ENCODE measurements at places on chromosomes 5 and 9.

- no peak for DNase-seq
Measured at GRCh38 chr9:126703866-126704156, 90.1 kb downstream of the LMX1B start.

- DNase-seq: no peak
Measured at GRCh38 chr9:130895481-130896232, 955 bp downstream of the QRFP start.

DNA sequence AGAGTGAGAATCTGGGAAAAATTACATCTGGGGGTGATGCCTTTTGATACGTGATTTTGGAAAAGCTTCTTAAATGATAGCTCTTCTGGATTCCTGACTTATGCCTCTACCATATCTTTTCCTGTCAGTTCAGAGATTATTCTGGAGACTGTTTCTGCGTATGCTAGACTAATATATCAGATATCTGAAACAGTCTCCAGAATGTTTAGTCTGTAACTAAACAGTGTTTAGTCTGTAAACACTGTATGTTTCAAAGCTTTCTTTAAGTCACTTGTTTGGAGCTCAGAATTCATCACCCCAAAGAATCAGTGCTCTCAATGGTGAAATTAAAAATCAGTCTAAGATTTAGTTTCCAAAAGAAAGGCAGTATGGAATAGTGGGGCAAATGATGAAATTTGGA lies 19.7 kb downstream of the C9orf85 start:
- no peak for DNase-seq

DNA sequence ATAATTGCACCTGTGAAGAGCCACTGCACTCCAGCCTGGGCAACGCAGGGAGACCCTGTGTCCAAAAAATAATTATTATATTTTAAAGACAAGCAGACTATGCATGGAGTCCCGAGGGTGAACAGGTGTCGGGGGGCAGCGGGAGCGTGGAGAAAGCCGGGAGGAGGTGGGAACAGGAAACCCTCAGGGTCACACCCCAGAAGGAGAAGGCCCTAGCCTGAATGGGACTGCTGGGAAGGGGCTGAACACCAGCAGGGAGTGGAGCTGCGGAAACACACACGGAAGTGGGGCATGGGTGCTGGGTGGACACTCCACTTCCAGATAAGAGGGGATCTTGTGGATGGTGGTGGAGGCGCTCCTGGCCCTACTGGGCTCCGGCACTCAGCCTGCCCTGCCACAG lies 12.8 kb downstream of the SURF6 start:
- no peak for DNase-seq

DNA sequence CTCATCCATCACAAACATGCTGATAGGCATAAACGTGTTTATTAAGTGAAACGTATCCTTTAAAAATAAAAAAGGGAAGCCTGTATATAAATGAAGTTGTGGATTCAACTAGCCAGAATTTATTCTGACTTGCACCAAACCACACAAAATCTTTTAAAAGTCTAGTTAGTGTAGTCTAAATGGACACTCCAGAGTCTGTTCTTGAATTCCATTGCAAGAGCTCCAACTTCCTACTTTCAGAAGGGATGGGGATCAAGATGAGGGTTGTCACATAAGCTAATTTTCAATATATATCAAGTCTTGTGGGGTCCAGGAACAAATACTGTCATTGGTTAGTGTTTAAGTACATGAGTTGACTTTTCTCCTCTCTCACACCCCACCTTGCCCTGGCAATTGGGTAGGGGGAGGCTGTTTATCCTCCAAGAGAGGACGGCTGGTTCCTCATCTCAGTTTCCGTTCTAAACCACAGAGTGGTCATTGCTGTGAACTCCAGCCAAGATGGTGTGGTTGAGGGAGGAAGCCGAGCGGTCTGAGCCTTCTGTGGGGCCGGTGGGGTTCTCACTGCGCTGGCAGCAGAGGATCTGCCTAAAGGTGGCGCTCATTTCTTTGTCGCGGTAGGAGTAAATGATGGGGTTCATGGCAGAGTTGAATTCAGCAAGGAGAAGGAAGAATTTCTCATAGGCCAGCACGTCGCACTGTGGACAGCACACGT lies 163.2 kb downstream of the LPAR1 start:
- DNase-seq: peak; percentile 2

DNA sequence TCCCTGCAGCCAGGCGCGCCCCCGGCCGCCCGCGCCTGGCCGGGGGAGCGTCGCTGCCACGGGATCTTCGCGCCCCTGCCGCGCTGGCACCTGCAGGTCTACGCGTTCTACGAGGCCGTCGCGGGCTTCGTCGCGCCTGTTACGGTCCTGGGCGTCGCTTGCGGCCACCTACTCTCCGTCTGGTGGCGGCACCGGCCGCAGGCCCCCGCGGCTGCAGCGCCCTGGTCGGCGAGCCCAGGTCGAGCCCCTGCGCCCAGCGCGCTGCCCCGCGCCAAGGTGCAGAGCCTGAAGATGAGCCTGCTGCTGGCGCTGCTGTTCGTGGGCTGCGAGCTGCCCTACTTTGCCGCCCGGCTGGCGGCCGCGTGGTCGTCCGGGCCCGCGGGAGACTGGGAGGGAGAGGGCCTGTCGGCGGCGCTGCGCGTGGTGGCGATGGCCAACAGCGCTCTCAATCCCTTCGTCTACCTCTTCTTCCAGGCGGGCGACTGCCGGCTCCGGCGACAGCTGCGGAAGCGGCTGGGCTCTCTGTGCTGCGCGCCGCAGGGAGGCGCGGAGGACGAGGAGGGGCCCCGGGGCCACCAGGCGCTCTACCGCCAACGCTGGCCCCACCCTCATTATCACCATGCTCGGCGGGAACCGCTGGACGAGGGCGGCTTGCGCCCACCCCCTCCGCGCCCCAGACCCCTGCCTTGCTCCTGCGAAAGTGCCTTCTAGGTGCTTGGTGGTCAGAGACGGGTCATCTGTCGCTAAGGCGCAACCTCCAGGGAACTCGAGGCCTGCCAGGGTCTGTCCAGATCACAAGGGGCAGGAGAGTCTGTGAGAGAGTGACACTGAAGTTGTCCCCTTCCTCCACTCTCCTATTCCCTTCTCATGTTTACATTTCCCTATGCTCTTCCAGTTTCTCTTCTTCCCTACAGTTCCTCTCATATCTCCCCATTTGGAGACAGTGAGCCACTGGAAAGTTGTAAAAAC lies 1.3 kb downstream of the GPR150 start:
- peak; percentile 42 for DNase-seq

DNA sequence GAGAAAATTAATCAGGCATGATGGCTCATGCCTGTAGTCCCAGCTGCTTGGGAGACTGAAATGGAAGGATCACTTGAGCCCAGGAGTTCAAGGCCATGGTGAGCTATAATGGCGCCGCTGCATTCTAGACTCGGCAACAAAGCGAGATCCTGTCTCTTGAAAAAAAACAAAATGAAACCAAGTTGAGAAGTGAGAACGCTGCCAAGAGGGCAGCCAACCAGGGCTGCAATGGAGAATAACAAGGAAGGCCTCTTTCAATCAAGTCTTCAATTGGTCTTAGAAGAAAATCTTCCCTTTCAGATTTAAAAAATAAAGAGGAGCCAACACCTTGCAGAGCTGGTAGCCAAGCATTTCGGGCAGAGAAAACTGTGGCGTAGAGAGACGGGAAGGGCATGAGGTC lies 14.7 kb downstream of the KIAA1958 start:
- no peak for DNase-seq

DNA sequence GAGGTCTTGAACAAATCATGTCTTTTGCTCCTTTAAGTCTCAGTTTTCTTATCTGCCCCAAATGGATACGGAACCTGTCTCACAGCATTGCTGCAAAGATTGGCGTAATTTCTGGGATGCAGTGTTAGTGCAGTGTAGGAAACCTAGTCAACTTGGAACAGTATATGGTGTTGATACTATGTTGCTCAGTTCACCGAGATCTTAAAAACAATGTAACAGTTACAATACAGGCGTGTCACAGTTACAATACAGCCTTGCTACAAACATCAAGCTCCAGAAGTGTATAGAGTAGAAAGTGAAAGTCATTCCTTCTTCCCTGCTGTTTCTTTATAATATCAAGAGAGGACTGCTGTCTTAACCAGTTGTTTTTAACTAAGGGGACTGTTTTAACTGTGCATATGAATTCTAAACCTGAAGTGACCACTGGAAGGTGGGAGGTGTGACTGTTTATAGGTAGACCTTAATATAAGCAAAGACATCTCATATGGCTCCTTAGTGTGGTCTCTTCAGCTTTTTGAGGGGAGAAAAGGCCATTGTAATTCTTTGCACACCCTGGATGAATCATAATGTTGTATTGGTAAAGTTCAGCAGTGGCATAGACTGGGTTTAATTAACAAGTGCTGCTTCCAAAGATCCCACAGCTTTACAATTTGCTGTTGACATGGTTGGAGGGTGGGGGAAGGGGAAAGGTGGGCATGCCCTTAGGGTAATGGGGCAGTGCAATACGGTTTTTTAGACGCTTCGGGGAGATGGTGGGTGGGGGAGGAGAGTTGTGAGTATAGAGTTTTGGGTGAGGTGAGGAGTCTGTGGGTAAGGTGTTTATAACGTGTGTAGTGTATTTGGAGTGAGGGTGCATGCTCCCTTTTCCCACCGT lies 12.9 kb downstream of the PRRC2B start:
- DNase-seq: peak; percentile 31

- DNase-seq: no peak
Measured at GRCh38 chr5:35788724-35789123, 68.0 kb upstream of the IL7R start.

Measured in CD4-positive, alpha-beta T cell treated with Interleukin-21 for 1 hour (primary cell).